Heart left ventricle (tissue), 16 donors: ENCODE measurements at places on chromosomes 5 and 9.
A peak's percentile ranks its signal among the peaks of the same experiment; 100 is the strongest.

DNA sequence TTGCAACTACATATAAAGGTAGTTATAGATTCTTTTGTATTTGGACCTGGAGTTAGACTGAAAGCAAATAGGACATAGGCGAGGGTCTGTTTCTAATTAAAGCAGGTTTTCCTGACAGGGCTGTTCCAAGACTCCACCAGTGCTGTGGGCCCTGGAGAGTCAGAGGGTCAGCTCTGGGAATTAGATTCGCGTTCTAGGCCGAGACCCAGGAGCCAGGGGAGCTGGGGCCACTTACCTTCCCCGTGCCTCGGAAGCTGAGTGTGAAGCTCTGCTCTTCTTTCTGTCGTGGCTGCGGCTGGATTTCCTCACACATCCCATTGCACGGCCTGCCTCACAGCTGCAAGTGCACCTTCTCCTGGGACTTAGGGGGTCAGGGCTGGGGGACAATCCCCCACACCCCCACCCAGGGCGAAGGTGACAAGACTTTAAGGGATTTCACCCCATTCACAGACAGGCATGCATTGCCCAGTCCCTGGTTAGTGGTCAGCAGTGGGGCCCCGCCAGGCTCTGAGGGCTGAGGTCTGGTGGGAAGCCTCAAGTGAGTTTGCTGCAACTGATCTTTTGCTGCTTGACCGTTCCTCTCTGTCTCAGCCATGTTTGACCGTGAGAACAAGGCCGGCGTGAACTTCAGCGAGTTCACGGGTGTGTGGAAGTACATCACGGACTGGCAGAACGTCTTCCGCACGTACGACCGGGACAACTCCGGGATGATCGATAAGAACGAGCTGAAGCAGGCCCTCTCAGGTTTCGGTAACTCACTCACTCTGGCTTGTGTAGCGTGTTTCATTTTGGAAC is 15.3 kb upstream of the AHRR start:
- no peak for DNase-seq
- peaks cover 13% of the 10 kb centered on the region for H3K4me1 ChIP-seq
- H3K36me3 ChIP-seq = peaks cover 4% of the 10 kb centered on the region
- H3K4me3 ChIP-seq = no peak overlapping the region
- H3K27me3 ChIP-seq = no peaks in the 10 kb centered on the region
- H3K27ac ChIP-seq = no peak overlapping the region

DNA sequence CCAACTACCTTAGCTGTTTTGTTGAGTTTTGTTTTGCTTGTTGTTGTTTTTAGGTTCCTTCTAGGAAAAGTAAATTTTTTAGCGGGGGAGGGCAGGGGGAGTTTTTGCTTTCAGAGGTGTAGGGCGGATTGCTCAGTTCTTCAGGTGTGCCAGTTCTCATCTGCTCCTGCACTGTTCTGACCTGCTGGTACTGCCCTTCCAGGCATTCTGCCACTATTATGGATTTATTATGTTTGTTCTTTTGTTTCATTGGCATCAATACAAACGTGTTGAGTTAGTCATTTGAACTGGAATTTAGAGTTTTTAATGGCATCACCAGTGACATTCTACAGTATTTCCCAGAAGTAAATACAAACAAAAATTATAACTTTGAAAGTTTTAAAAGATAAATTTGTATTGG is 26.0 kb downstream of the ERCC6L2 start:
- peaks cover 31% of the 10 kb centered on the region for H3K36me3 ChIP-seq
- H3K4me1 ChIP-seq = no peaks in the 10 kb centered on the region
- no peaks in the 10 kb centered on the region for H3K27me3 ChIP-seq
- no peak for DNase-seq
- H3K27ac ChIP-seq = no peak overlapping the region
- no peak overlapping the region for H3K4me3 ChIP-seq

- H3K27me3 ChIP-seq = no peaks in the 10 kb centered on the region
- H3K36me3 ChIP-seq = no peaks in the 10 kb centered on the region
- peaks cover 48% of the 10 kb centered on the region for H3K4me1 ChIP-seq
- H3K27ac ChIP-seq = peak overlapping the region; percentile 95
- peak overlapping the region; percentile 96 for H3K4me3 ChIP-seq
Measured at GRCh38 chr5:123035918-123036390, 571 bp downstream of the PPIC start.

DNA sequence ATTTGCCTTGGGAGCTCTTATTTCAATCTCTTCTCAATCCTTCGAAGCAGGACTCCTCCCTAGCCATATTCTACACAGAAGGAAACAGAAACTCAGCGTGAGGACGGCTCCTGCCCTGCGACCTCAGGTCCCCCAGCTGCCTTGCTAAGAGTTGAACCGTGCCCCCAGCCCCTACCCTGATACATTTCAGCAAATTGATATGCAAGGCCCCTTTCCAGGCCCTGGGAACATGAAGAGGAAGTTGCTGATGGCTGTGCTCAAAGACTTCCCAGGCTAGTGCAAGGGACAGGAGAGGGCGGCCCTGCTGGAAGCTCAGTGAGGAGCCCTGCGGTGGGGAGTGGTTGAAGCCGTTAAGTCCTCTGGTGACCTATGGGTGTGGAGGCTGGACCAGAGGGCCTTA is 41.5 kb downstream of the BOD1 start:
- no peak for DNase-seq
- no peaks in the 10 kb centered on the region for H3K36me3 ChIP-seq
- H3K4me1 ChIP-seq = peaks cover 4% of the 10 kb centered on the region
- H3K27me3 ChIP-seq = no peaks in the 10 kb centered on the region
- no peak overlapping the region for H3K27ac ChIP-seq

- DNase-seq = no peak
- H3K4me3 ChIP-seq = no peak overlapping the region
- no peaks in the 10 kb centered on the region for H3K4me1 ChIP-seq
- H3K27me3 ChIP-seq = no peaks in the 10 kb centered on the region
- no peaks in the 10 kb centered on the region for H3K36me3 ChIP-seq
- H3K27ac ChIP-seq = no peak overlapping the region
Measured at GRCh38 chr5:62083247-62083646, 222.8 kb upstream of the KIF2A start.
